ENCODE measurements at places on chromosomes 13 and 19. TPM values are rescaled to one million over a fixed set of nuclear protein-coding genes. Genes with fewer than 3 reads are reported as not detected.

GRCh38 chr13:98118865-98119264, 24.0 kb upstream of the FARP1 start:
- H3K27ac ChIP-seq, result no peak overlapping the region
- no peaks in the 10 kb centered on the region for H3K36me3 ChIP-seq
- no peak overlapping the region for H3K4me3 ChIP-seq
- DNase-seq, result no peak

DNA sequence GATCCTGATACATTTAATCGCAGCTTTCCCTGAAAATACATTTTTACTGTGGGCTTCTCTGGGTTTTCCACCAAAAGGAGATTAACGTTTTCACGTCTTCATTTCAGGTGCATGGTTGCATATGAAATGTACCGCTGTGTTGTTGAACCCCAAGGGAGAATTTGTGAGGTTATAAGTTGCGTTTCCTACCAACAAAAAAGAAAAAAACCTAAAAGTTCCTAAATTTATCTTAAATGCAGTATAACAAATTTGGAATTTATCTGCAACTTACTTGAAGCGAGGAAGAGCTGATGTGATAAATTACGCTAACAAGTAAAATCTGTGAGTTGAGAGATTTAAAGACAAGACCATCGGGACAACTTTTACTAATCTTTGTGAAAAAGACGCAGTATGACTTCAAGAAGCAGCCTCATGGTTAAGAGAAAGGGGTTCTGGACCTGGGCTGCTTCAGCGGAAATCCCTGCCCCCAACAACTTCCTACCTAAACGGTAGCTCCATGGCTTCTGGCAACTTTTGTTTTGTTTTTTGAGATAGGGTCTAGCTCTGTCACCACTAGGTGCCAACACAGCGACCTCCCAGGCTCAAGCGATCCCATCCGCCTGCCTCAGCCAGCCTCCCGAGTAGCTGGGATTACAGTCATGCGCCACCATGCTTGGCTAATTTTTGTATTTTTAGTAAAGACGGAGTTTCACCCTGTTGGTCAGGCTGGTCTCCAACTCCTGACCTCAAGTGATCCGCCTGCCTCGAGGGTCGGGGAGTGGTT, 958 bp upstream of the OBI1 start:
- peaks cover 13% of the 10 kb centered on the region for H3K36me3 ChIP-seq
- peak overlapping the region; percentile 85 for H3K4me3 ChIP-seq
- peaks cover 30% of the 10 kb centered on the region for H3K4me1 ChIP-seq
- peak; percentile 48 for DNase-seq
- no peaks in the 10 kb centered on the region for H3K27me3 ChIP-seq

GRCh38 chr13:27920677-27921420, 1.0 kb downstream of the PDX1 start:
- no peaks in the 10 kb centered on the region for H3K36me3 ChIP-seq
- peak; percentile 35 for DNase-seq
- H3K27me3 ChIP-seq, result peaks cover 67% of the 10 kb centered on the region
- H3K27ac ChIP-seq, result no peak overlapping the region
- H3K4me3 ChIP-seq, result peak overlapping the region; percentile 67

DNA sequence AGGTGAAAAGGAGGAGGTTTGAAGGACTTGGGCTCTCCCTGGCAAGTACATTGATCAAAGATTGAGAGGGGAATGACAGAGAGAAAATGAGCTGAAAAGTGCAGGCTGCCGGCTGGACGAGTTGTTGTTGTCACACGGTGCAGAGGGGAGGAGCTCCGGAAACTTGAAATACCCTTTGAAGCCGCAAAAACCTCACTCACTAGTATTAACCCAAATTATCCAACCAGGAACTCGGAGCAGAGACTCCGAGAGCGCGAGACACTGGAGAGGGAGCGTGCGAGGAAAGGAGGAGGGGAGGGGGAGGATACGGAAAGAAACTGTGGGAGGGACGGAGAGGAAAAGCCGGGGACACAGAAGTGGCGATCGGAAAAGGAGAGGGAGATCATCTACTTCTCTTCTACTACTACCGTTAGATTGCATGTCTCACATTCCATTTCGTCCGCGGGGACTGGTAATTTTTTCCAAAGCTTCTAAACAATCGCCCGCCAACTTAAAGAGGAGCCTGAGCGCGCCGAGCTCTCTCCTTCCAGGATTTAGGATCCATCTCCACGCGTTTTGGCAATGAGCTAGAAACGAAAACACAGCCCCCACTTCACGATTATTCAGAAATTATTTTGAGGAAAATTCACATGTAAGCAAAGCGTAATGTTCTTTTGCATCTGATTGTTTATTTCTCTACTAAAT, at the start of gene DACH1:
Gene DACH1, minus strand, starts transcription at position 74 of the 684 bp plus-strand sequence.
- peaks cover 3% of the 10 kb centered on the region for H3K36me3 ChIP-seq
- peaks cover 19% of the 10 kb centered on the region for H3K4me1 ChIP-seq
- DNase-seq, result peak; percentile 54
- peak within 1 kb of the TSS; percentile 81 for H3K4me3 ChIP-seq

GRCh38 chr13:111121506-111121905, 6.4 kb downstream of the ARHGEF7 start:
- H3K4me3 ChIP-seq, result no peak overlapping the region
- no peak for DNase-seq
- peaks cover 25% of the 10 kb centered on the region for H3K27me3 ChIP-seq
- H3K36me3 ChIP-seq, result no peaks in the 10 kb centered on the region

DNA sequence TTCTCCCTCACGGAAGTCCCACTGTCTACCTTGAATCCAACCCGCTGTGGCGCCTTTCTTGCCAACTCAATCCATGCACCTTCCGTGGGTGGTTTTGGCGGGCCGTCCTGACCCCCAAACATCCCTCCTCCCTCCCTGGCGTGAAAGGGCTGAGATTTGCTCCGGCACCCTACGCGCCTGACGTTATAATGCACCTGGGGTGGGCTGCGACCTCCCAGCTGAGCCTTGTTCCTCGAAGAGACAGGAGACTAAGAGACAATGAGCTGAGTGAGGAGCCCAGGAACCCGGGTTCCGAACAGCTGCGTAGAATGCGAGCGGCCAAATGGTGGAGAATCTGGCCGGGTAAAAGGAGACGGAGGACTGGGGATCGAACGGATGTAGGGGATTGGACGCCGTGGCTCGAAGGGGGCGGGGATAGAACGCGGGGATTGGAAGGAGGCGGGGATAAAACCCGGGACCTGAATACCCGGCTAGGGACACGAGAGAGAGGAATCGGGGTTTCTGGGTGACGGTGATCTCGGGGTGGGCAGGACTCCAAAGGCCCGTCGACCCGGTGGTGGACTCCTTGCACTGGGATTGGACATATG, at the start of gene CPT1C:
Gene CPT1C, plus strand, starts transcription at position 461 of the 587 bp plus-strand sequence. CDS start 1,137 bp downstream, outside the sequence.
- peak; percentile 77 for DNase-seq
- peaks cover 19% of the 10 kb centered on the region for H3K36me3 ChIP-seq
- H3K4me3 ChIP-seq, result peak within 1 kb of the TSS; percentile 62

- no peaks in the 10 kb centered on the region for H3K4me1 ChIP-seq
- no peaks in the 10 kb centered on the region for H3K36me3 ChIP-seq
- no peaks in the 10 kb centered on the region for H3K27me3 ChIP-seq
- no peak overlapping the region for H3K4me3 ChIP-seq
- no peak overlapping the region for H3K27ac ChIP-seq
- no peak for DNase-seq
Measured at GRCh38 chr13:82467626-82468025, 1414.6 kb downstream of the SLITRK1 start.

- H3K27ac ChIP-seq, result no peak overlapping the region
- no peaks in the 10 kb centered on the region for H3K36me3 ChIP-seq
- DNase-seq, result no peak
Measured at GRCh38 chr13:31663880-31664585, 75.3 kb upstream of the RXFP2 start.

DNA sequence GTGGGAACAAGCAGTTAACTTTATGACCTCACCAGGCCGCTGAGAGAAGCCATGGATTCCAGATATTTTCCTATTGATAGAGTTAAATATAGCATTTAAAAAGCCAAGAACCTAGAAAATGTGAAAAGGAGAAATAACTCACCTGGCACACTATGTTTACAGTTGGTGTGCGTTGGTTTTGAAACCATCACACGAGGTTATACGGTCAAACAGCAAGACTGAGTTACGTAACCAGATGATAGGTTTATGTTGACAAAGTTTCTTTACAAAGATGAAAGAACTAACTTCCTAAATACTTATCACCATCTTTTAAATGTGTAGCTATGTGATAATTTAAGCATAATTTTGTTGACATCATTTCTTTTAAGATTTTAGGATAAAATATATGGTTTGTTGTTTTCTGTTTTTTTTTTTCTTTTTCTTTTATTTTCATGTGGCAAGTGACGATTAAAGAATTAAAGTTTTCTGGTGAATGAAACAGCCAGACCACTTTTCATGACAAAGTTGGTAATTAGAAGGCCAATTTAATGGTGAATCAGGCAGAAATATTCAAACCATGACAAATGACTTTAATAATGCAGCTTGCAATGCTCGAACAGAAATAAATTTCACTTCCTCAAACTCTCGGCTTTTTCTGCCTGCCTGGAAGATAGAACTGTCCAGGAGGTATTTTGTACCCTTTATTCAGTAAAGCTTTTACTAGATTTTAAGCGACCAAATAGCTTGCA, 339.1 kb upstream of the OBI1 start:
- H3K4me3 ChIP-seq, result no peak overlapping the region
- peaks cover 18% of the 10 kb centered on the region for H3K27me3 ChIP-seq
- no peaks in the 10 kb centered on the region for H3K36me3 ChIP-seq
- no peak overlapping the region for H3K27ac ChIP-seq
- DNase-seq, result no peak
- no peaks in the 10 kb centered on the region for H3K4me1 ChIP-seq

GRCh38 chr19:10118960-10119359, 739 bp downstream of the EIF3G start:
- H3K27ac ChIP-seq, result peak overlapping the region; percentile 88
- peak overlapping the region; percentile 95 for H3K4me3 ChIP-seq
- peak; percentile 31 for DNase-seq
- peaks cover 40% of the 10 kb centered on the region for H3K36me3 ChIP-seq
- H3K27me3 ChIP-seq, result no peaks in the 10 kb centered on the region
- peaks cover 19% of the 10 kb centered on the region for H3K4me1 ChIP-seq

- peaks cover 52% of the 10 kb centered on the region for H3K27me3 ChIP-seq
- DNase-seq, result no peak
- H3K36me3 ChIP-seq, result peaks cover 1% of the 10 kb centered on the region
- H3K27ac ChIP-seq, result no peak overlapping the region
- H3K4me1 ChIP-seq, result peaks cover 15% of the 10 kb centered on the region
Measured at GRCh38 chr19:38216785-38217641, 7.0 kb downstream of the DPF1 start.

DNA sequence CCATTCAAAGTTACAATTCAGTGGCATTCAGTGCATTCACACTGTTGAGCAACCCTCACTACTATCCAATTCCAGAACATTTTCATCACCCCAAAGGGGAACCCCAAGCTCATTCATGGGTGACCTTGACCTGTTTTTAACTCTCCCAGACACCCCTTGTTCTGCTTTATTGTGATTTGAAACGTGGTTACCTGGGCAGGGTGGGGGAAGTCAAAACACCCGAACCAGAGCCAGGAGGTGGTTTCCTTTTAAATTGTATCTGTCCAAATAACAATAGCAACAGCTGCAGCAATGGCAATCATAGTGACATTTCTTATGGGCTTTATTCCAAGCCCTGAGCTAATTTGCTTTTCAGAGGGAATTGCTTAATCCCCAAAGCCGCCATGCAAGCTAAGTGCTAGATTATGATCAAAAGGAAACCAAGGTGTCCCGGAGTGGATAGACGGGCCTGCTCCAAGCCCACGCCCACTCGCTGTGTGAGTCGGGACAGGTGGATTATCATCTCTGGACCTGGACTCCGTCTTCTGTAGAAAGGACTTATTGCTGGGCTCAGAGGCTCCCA, 6.1 kb downstream of the PTGIR start:
- H3K36me3 ChIP-seq, result peaks cover 32% of the 10 kb centered on the region
- peak overlapping the region; percentile 73 for H3K4me3 ChIP-seq
- peak overlapping the region; percentile 94 for H3K27ac ChIP-seq
- H3K4me1 ChIP-seq, result peaks cover 77% of the 10 kb centered on the region

GRCh38 chr19:49880162-49880869, 2.8 kb downstream of the TBC1D17 start:
- H3K4me1 ChIP-seq, result peaks cover 16% of the 10 kb centered on the region
- H3K4me3 ChIP-seq, result no peak overlapping the region
- DNase-seq, result no peak
- no peaks in the 10 kb centered on the region for H3K27me3 ChIP-seq

DNA sequence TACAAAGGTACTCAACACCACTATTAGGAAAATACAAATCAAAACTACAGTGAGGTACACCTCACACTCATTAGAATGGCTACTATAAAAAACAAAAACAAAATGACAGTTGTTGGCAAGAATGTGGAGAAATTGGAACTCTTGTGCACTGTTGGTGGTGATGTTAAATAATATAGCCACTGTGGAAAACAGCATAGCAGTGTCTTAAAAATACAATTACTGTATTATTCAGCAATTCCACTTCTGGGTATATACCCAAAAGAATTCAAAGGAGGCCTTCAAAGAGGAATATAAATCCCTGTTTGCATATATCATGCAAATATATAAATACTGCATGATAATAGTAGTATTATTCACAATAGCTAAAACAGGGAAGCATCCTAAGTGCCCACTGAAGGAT, 66.8 kb downstream of the CDK8 start:
- DNase-seq, result no peak
- no peak overlapping the region for H3K27ac ChIP-seq
- H3K27me3 ChIP-seq, result no peaks in the 10 kb centered on the region
- no peak overlapping the region for H3K4me3 ChIP-seq

DNA sequence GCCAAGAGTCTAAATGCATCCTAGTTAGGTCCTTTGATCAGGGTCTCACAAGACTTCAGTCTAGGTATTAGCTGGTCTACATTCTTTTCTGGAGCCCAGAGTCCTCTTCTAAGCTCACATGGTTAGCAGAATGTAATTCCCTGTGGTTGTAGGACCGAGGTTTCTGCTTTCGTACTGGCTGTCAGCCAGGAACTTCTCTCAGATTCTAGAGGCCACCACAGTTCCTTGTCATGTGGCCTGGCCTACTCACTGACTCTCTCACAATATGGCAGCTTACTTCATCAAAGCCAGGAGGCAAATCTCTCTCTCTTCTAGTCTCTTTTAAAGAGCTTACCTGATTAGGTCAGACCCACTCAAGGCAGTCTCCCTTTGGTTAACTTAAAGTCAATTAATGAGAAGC, 82.9 kb downstream of the POU4F1 start:
- H3K27ac ChIP-seq, result no peak overlapping the region
- no peak for DNase-seq
- no peaks in the 10 kb centered on the region for H3K36me3 ChIP-seq
- H3K27me3 ChIP-seq, result peaks cover 7% of the 10 kb centered on the region
- H3K4me3 ChIP-seq, result no peak overlapping the region
- H3K4me1 ChIP-seq, result no peaks in the 10 kb centered on the region

Gene FGF21
- total RNA-seq, result not detected

Gene CHERP
- total RNA-seq, result 64.8 TPM

Gene KCNK6
- 10.2 TPM for total RNA-seq

Gene SIGLEC10
- total RNA-seq, result 0.65 TPM

Gene NOVA2
- 0.02 TPM for total RNA-seq

Gene OR7C1
- not detected for total RNA-seq

Gene KLHL1
- not detected for total RNA-seq

Gene CD33
- 0.27 TPM for total RNA-seq

Gene PPP6R1
- total RNA-seq, result 201 TPM

Gene BST2
- 62.0 TPM for total RNA-seq
